Dermis lymphatic vessel endothelial cell (primary cell): ENCODE measurements at places on chromosomes 1 and 21. TPM values are rescaled to one million over a fixed set of nuclear protein-coding genes. Genes with fewer than 3 reads are reported as not detected.

Gene TAS1R1
- not detected in 2 replicates for total RNA-seq

Gene SPRR2F
- not detected in 2 replicates for total RNA-seq

Gene MNDA
- not detected in 2 replicates for total RNA-seq

Gene TRAF3IP3
- total RNA-seq = not detected in 2 replicates

Gene UTS2
- 0.33 TPM in 1 of 2 replicates, not detected in the other for total RNA-seq

Gene PRR9
- not detected in 2 replicates for total RNA-seq

Gene FAM167B
- 0.17 and 0.22 TPM in 2 replicates for total RNA-seq

Gene KRTAP12-2
- total RNA-seq = not detected in 2 replicates

Gene GCSAML
- 0.11 TPM in 1 of 2 replicates, not detected in the other for total RNA-seq

Gene CHIA
- total RNA-seq = not detected in 2 replicates

Gene KCNK1
- 0.09 TPM in 1 of 2 replicates, not detected in the other for total RNA-seq

Gene SMCP
- total RNA-seq = not detected in 2 replicates

Gene NUDT17
- total RNA-seq = 2.6 and 3.0 TPM in 2 replicates

Gene PCNX2
- total RNA-seq = 0.26 and 0.43 TPM in 2 replicates

Gene RHOU
- total RNA-seq = 33.5 and 69.4 TPM in 2 replicates

Gene RPE65
- total RNA-seq = not detected in 2 replicates

Gene HES2
- 5.9 and 10.2 TPM in 2 replicates for total RNA-seq

Gene TENT5C
- total RNA-seq = 0.69 and 1.7 TPM in 2 replicates

Gene FMO1
- total RNA-seq = not detected in 2 replicates

Gene TMPRSS3
- not detected in 2 replicates for total RNA-seq

Gene KRTAP13-2
- not detected in 2 replicates for total RNA-seq

Gene CFHR5
- total RNA-seq = not detected in 2 replicates

Gene RNU1-4
- total RNA-seq = under 0.01 and 8,230 TPM in 2 replicates

Gene GJB4
- total RNA-seq = not detected in 2 replicates

Gene VWA1
- total RNA-seq = 4.2 and 13.1 TPM in 2 replicates

Gene NMNAT1
- total RNA-seq = 15.6 and 18.4 TPM in 2 replicates

Gene PLD5
- total RNA-seq = not detected in 2 replicates

Gene KRTAP11-1
- not detected in 2 replicates for total RNA-seq

Gene CFHR3
- total RNA-seq = not detected in 2 replicates

Gene IL20
- not detected in 2 replicates for total RNA-seq

Gene HAO2
- total RNA-seq = not detected in 2 replicates

Gene ST3GAL3
- 6.1 and 6.8 TPM in 2 replicates for total RNA-seq

Gene LRIF1
- 12.0 and 12.2 TPM in 2 replicates for total RNA-seq

Gene CD101
- total RNA-seq = 0.76 and 0.95 TPM in 2 replicates

Gene FHL3
- 6.6 and 11.4 TPM in 2 replicates for total RNA-seq

Gene SLAMF6
- total RNA-seq = not detected in 2 replicates

Gene GPR157
- total RNA-seq = 4.1 and 4.6 TPM in 2 replicates

Gene TXNIP
- 95.3 and 200 TPM in 2 replicates for total RNA-seq

Gene ASAP3
- 4.0 and 5.7 TPM in 2 replicates for total RNA-seq

Gene PMF1
- 58.4 and 60.4 TPM in 2 replicates for total RNA-seq

Gene C1orf94
- not detected in 2 replicates for total RNA-seq

Gene PAPPA2
- total RNA-seq = under 0.01 and 0.09 TPM in 2 replicates

Gene OR2L5
- not detected in 2 replicates for total RNA-seq

Gene RAP1GAP
- total RNA-seq = under 0.01 TPM in 2 replicates

Gene CD5L
- not detected in 2 replicates for total RNA-seq

Gene NR1I3
- not detected in 2 replicates for total RNA-seq

Gene CHI3L1
- not detected in 2 replicates for total RNA-seq

Gene OR2T35
- not detected in 2 replicates for total RNA-seq
